CD4-positive, alpha-beta T cell treated with Interleukin-4 for 1 hour (primary cell): ENCODE measurements at places on chromosomes 6 and 20.

GRCh38 chr6:13038741-13039190 lies 289.6 kb downstream of the TBC1D7 start:
- DNase-seq = no peak

DNA sequence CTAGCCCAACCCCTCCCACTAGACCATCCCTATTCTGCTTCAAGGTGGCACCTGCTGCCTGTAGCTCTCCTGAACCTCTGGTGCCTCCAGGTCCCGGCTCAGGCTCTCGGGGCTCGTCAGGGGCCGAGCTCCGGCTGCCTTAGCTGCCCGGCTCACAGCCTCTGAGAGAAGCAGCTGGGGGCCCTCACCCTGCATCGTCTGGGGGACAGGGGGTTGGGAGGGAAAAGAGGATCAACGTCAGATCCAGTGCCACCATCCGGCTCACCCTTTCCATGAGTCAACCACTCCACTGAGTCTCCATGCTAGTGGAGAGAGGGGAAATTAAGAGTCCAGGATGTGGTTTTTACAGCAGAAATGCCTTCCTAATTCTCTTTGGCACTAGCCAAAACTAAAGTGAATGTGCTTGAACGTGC lies 13.0 kb downstream of the BAG6 start:
- no peak for DNase-seq

DNA sequence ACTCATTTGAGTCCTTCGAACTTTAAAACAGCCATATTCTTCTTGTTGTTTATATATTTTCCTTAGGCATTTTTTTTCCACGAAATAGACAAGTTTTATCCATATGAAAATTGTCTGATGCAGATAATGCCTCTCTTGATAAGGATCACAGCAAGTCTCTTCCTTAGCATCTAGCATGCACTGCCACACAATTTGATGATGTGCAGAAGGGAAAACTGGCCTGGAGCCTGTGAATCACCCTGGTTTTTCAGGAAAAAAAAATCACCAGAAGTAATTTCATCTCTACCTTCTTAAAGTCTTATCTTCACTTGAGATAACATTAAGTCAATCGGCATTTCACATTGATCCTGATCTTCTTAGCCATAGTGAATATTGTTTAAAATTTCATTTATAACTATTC lies 199.8 kb downstream of the TENT5A start:
- no peak for DNase-seq

GRCh38 chr6:37777272-37777834 lies 42.2 kb upstream of the ZFAND3 start:
- no peak for DNase-seq

DNA sequence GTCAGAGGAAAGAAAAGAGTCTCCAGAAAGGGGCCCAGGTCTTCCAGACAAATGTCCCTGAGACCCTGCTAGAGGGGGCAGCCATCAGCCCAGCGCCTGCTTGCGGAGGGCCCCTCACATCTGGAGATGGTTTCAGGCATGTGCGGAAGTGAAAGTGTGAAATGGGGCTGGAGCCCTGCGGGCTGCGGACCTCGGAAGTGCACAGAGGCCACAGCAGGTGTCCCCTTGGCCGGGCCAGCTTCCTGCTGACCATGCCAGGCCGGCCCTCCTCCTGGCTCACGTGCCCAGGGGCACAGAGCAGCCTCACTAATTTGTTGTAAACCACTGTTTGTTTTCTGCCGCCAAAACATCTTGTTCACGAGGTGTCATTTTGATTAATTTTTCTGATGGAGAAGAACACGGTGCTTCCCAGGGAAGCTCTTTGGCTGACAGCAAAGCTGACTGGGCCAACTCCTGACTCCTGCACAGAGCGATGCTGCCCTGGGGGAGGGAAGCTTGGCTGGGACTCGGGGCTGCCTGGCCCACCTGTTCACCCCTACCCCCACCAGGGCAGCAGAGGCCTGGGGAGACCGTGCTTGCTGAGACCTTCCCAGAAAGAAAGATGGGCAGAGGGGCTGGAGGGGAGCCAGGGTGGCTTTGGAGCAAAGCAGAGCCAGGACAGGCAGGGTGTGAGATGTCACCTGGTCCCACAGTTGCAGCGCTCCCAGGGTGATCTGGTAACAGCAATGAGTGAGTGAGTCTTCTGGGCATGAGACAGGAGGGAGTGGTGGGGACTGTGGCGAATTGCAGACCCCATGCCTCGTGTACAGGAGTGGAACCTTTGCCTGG lies 54.2 kb downstream of the BCAS4 start:
- DNase-seq = no peak

DNA sequence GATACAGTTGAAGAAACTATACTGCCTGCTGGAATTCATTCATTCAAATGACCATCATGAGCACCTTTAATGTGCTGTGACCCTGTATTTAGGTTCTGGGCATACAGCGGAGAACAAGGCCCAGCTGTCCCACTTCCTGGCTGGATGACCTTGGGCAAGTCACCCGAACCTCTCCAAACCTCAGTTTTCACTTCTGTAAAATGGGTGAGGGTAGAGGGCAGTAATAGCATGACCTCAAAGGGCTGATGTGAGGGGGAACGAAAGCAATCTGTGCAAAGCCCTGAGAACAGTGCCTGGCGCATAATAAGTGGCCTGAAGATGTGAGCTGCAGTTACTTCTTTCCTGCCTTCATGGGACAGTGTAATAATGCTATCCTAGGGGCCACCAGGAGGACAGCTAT lies 20.5 kb upstream of the AAR2 start:
- no peak for DNase-seq

- DNase-seq = no peak
Measured at GRCh38 chr20:57609086-57609841, 11.0 kb downstream of the ZBP1 start.

DNA sequence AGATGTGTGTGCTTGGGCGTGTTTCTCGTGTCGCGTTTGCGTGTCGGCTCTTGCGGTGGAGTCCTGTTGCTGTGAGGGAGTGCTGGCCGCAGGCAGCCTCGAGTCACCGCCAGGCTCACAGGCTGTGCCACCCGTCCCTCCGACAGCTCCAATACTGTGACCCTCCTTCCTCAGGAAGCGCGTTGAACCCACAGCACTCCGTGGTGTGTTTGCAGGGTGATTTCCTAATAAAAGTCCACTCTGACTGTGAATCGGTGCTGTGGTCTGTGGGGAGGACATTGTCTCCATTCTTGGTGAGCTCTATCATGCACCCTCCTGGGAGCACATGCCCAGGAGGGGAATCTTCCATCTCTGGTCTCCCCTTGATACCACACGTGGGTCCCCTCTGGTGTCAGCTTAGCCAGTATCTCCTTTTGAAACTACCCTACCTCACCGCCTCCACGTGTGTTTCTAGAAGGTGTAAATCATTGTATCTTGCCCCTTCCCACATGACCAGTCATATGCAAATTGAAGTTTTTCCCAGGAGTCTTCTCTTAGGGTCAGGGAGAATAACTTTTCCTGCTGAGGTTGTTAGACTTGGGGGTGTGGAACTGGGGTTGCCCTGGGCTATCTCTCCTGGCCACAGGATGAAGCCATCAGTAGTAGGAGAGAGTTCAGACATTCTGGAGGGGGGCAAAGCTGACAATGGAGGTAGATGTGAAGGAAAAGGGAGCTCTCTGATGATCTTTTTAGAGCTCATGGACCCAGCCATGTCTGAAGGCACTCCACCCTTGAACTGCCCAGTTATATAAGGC lies 13.3 kb upstream of the PCMTD2 start:
- DNase-seq = no peak

GRCh38 chr6:16834242-16834641 lies 73.0 kb upstream of the ATXN1 start:
- no peak for DNase-seq

DNA sequence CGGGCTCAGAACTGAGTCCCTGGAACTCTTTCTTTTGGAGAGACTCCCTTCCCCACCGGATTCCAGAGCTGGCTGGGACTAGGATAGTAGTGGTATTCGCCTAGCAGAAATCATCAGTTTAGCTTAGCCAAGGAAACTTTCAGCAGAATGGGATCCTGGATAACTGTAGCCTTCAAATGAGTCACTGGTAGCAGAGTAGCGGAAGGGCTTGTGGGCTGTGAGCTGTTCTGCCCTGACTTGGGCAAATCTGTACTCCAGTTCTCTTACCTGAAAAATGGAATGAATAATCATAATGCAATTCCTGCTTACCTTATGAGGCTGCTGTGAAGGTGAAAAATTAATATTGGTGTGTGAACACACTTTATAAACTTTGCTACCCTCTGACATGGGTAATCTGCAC lies 244.3 kb upstream of the CHD6 start:
- DNase-seq = no peak

DNA sequence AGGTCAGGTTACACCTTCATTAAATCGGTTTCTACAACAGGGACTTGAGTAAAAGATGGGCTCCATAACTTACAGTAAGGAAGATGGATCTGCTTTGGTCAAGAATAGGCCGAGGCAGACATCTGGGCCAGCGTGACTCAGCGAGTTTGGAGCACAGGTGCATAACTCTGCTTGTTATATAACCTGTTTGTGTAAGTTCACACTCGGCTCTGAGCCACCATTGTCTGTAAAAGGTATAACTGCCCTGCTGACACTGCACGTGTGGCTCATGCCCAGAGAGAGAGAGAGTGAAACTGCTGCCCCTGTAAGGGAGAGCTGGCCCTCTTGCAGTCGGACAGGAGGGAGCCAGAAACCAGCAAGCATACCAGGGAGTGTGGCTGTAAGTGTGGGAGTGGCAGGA lies 737.9 kb upstream of the SLC35B3 start:
- DNase-seq = no peak

DNA sequence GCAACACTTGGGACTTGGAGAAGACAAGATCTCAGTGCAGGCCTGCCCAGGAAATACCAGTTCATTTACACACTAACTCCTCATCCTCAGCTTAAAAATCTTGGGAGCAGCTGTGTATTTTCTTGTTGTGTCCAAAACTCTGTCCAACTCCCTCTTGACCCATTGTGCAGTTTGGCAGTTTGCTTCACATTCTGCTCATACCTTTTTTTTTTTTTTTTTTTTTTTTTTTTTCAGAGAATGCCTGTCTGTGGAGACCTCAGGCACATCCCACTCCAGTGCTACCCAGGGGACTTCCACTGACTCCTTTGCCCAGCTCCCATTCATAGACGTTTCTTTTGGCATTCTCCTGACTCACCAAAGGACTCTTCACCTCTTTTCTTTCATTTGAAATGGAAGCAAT lies 265.8 kb upstream of the TCF21 start:
- no peak for DNase-seq

GRCh38 chr6:155493694-155494143 lies 38.1 kb upstream of the NOX3 start:
- DNase-seq = no peak

DNA sequence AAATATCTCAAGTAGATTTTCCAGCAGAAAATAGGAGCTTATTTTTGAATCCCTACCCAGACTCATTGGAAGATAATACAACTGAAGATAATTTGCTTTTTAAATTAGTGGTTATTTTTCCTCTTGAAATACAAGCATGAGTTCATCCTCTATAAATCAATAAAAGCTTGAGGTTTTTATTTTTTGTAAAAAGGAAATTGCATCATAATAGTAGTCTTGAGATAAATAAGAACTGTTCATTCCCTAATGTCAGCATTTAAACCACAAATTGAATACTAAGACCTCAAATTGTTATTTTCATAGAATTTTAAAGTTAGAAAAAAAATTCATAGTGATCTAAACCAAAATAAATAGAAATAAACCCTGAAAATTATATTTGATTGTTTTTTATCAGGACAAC lies 719.1 kb downstream of the CD109 start:
- DNase-seq = no peak
